Fibroblast of lung (primary cell): ENCODE measurements at places on chromosomes 4 and X. TPM values are rescaled to one million over a fixed set of nuclear protein-coding genes. Genes with fewer than 3 reads are reported as not detected.

DNA sequence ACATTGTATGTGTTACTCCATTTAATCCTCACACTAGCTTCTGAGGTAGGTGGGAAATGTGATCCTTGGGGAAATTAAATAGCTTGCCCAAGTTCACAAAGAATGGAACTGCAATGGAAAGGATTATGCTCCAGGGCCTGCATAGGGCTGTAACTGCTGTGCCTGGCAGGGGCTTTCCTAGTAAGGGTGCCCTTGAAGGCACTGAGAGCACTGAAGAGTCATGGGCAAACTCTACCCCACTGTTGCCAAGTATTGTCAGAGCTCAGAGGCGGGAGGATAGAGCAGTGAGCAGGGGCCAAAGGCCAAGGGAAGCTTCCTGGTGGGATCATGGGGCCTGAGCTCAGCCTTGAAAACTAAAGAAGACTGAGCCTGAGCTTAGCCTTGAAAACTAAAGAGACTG lies 133.0 kb upstream of the NALF2 start:
- no peaks in the 10 kb centered on the region for H3K27me3 ChIP-seq
- no peaks in the 10 kb centered on the region for H3K4me1 ChIP-seq
- H3K36me3 ChIP-seq: no peaks in the 10 kb centered on the region
- DNase-seq: no peak

Gene NKX1-1
- total RNA-seq: not detected in 2 replicates

Gene TMEM128
- 21.3 and 26.4 TPM in 2 replicates for total RNA-seq

Gene NAA11
- total RNA-seq: not detected in 2 replicates

DNA sequence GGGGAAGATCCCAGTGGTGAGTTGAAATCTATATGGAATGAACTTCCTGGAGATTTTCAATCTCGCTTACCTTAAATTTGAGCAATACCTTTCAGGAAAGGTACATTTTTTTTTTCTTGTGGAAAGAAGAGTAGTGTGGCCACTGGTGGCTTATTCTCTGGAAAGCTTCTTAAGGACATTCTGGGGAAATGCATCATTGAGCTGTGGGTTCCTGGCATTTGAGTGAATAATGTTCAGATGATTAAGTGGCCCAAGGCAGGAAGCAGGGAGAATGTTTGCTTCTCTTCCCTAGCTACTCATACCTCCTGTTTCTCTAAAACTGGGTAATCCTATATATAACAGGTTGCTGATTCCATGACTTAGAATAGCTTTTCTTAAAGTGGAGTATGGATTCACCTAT lies 31.8 kb downstream of the STAG2 start:
- no peaks in the 10 kb centered on the region for H3K27me3 ChIP-seq
- H3K4me3 ChIP-seq: no peak overlapping the region
- peak; percentile 32 for DNase-seq
- H3K4me1 ChIP-seq: no peaks in the 10 kb centered on the region
- no peak overlapping the region for H3K27ac ChIP-seq
- no peaks in the 10 kb centered on the region for H3K36me3 ChIP-seq
